ENCODE measurements at places on chromosomes 5 and 9.

DNA sequence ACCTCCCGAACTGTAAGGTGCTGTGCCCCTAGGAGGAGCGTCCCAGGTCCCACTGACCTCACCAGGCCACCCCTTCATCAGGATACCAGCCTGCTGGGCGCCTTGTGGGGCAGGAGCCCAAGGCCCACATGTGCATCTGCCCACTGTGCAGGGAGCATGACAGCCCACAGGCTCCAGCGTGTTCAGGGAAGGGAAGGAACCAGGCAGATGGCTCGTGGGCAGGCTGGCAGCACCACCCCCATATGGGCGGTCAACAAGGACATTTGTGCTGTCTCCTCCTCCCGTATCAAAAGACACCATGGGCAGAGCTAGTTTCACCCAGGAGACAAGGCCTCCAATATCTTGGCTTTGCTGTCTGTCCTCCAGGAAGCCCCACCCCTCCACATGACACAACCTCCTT, 85.5 kb upstream of the PPP1R26 start:
- DNase-seq = no peak

DNA sequence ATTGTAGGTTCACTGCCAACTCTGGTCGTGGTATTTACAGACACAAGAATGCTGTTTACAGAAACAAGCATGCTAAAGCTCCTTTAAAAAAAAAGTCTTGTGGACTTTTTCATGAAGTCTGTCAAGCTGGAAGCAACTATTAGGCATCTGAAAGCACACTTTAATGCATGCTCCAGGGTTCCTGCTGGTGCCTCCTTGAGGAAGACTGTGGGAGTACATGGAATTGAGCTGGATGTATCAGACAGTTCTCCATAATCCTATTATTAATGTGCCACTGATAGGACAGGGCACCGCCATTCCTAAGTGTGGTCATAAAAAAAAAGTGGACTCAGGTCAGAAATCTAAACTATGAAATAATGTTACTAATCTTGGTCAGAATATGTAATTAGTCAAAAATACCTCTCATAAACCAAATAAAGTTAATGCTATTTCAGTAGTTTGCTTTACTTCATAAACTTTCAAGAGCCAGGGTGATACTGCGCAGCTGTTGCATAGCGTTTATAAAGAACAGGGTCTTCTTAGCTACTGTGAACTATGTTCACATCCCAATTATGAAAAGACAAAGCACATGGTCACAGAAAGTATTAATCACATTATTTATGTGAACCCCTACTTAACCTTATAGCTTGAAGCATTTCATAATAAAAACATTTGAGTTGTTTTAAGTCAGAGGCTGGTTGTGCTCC, 390.8 kb upstream of the PTGER4 start:
- DNase-seq = no peak

GRCh38 chr5:14108170-14108996, 34.8 kb upstream of the TRIO start:
- DNase-seq = peak; percentile 79

GRCh38 chr5:180154821-180155364, 54.1 kb downstream of the RASGEF1C start:
- no peak for DNase-seq

- no peak for DNase-seq
These were observed 350.5 kb downstream of the SPOCK1 start for GRCh38 chr5:137148655-137149054.
